ENCODE measurements at places on chromosomes 5 and 9.

GRCh38 chr9:113526841-113527240 is 63.3 kb downstream of the RGS3 start:
- no peak for DNase-seq

DNA sequence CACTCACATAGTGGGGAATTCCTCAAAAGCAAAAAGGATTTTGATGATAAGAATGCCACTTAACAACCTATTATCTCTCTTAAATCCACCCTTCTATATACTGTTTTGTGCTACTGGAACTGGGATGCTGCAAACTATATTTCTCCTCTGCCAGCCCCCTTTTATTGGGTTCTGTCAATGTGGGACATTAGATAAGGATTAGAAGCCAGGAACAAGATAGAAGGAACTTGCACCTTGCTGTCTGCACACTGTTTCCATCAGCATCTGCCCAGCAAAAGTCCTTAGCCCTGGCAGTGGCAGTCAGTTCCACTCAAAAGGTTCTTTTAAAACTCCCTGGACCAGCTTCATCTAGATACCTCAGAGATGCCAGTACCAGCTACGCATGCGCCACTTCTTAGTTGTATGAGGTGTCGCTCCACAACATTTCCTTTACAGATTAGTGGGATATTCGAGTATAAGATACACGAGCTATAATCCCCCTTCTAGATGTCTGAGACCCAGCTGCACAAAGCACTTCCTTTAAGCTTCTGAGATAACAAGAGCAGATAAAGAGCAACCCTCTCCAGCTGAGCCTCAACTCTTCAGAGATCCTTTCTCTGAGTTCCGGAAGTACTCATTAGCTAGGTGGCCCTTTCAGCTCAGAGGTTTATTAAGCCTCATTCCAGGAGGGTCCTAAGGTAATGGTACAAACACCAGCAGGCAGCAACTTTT is 45.3 kb downstream of the CERT1 start:
- DNase-seq = no peak

DNA sequence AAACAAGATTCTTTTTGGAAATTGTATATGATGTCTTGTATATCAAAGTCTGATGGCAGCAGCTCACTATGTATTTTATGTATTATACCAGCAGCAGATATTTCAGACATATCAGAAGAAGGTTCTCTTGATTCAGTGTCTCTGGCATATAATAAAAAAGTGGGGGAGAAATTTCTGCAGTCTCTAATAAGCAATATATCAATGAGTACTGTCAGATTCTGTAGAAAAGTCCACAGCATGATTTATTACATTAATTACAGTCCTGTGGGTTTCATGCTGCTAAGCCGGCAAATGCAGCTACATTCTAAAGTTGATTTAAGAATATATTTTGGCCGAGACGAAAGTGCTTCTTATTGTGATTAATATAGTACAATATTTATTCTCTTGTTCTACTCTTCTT is 113.1 kb downstream of the KIAA1958 start:
- no peak for DNase-seq

GRCh38 chr5:137822158-137822764 is 45.4 kb upstream of the MYOT start:
- DNase-seq = no peak

DNA sequence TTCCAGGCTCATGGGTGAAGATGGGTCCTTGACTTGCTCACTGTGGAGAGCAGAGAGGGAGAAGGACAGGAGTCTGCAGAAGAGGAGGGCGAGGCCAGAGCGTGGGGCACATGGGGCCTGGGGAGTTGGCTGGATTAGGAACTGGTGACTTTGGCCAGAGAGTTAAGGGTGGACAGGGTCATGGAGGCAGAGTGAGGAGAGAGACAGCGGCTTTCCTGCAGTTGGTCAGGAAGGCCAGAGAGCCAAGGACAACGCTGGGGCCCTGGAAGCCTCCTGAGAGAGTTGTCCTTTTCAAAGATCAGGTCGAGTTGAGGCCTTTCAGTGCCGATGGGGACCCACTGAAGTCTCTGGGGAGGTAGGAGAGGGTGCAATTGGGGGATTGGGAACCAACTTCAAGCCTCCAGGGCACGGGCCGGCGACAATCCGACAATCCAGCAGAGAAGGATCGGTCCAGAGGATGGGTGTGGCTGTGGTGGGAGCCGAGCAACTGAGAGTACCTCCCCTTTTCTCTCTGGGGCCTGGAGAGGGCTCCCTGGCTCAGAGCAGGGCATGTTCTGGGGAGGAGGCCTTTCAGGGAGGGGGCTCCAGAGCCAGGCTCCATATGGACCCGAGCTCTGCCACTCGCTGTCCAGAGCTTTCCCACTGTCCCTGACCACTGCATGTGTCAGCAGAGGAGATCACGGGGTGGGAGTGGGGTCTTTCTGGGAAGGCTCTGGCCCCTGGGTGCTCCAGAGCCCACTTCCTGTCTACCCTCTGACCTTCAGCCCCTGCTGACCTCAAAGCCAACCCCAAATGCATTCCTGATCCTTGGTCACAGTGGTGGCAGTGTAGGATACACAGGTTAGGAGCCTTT is 7.5 kb upstream of the PHYHD1 start:
- DNase-seq = no peak

- DNase-seq = no peak
Measured at GRCh38 chr5:174378121-174378874, 332.8 kb downstream of the NSG2 start.

DNA sequence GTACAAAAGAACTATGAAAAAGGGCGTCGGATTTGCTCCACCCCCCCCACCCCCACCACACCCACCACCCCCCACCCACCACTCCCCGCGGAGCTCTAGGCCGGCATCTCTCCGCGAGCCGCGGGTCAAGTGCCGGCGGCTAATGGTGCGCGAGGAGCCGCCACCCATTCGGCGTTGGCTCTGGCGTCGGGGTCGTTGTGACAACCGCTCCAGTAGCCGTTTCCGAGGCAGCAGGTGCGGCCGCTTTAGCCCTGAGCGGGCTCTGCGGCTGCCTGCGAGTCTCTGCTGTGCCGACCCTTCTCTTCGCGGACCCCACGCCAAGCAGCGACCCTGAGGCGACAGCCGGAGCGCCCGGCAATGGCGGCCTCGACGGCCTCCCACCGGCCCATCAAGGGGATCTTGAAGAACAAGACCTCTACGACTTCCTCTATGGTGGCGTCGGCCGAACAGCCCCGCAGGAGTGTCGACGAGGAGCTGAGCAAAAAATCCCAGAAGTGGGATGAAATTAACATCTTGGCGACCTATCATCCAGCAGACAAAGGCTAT is at the start of gene PPP1R2B:
Gene PPP1R2B, plus strand, starts transcription at position 90 of the 546 bp plus-strand sequence. Its CDS starts 268 bp downstream, at position 358.
- no peak for DNase-seq

DNA sequence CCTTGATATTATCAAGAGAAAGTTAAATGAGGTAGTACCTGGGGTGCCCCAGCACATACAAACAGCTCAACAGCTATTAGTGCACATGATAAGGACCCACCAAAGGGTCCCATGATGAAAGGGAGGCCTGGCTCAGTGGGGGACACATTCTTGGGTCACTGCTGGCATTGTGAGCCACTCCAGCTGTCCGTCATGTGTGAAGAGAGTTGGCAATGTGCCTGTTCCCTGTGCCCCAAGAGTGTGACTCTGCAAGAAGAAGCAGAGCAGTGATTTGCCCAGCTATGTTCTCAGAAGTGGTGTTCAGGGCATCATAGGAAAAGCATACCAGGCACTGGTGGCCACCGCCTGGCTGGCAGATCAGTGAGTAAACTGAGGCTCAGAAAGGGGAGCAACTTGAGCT is 37.1 kb upstream of the TDRD7 start:
- DNase-seq = no peak

DNA sequence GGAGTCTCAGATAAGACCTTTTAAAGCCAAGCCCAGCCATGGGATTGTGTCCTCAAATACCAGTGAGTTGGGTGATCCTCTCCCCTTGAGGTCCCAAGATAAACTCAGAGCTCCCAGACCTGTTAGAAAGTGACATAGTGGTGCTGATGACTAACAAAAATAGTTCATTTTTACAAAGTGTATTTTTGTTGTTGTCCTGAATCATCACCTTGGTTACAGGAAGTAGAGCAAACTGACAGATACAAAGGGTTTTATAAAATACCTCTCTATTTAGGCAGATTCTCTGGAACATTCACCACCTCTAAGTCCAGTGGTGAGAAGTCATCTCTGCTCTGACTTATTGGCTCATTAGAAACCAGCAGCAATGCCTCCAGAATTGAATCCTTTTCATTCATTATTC is 259.3 kb downstream of the CEMIP2 start:
- DNase-seq = no peak

- peak; percentile 30 for DNase-seq
Measured at GRCh38 chr9:124257844-124258606, at the start of gene NEK6. NEK6 (plus strand) TSS chr9:124257949; CDS start chr9:124301965, 44,016 bp downstream.

DNA sequence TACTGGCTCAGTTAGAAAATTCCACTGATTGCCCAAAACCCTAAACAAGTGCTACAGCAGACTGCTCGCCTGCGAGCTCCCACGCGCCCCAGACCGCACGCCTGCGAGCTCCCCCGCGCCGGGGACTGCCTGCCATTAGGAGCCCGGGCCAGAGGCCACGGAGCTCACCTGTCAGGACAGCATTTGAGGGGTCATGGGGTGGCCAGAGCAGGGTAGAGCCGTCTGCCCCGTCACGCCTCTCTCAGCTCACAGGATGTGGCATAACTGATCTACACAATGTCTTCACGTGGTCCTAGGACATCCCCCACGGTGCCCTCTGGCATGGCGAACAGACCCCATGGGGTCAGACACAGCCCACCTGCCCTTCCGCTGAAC is 29.1 kb upstream of the LRRC14B start:
- DNase-seq = no peak

DNA sequence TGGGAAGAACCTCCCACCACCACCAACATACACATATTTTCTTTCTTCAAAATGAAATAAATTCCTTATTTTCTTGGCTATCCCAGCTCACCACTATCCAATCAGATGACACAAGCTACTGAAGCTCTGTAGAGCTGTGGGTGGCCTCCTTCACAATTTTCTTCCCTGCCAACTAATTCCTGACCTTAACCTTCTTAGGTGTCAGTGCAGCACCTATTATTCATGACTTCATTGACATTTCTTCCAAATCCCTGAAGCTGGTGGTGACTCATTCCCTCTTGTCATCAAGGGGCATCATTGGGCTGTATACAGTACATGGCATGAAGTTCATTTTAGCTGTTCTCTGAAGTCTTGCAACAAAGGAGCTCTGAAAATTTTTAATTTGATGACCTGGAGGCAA is 42.0 kb upstream of the ADRA1B start:
- no peak for DNase-seq

- no peak for DNase-seq
Measured at GRCh38 chr5:146758938-146759337, 119.6 kb downstream of the PPP2R2B start.

GRCh38 chr5:167305591-167306213 is 985.7 kb upstream of the WWC1 start:
- DNase-seq = no peak

DNA sequence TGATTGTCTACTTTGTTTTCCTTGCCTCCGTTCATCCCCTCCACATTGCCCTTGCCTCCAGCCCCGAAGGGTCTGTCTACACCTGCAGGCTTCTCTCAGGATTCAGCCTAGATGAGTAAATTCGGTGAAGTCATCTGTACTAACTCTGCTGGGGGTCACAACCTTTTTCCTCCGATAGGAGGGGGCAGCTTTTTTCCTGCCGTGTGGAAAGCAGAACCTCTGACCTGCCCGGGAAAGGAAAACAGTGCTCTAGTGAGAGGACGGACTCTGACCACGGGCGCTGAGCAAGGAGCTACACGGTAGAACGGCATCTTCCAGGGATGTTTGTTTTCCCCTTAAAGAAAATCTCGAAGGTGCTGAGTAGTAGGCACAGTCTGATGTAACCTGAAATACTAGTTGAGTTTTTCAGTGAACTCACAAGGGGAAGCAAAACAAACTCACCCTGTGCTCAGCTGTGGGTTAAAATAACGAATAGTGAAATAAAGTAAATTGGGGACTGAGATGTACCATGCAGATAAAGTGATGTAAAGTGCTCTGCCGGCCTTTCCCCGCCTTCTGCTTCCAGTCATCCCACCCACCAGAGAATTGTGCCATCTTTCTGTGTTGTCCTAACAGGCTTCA is 281.8 kb downstream of the AOPEP start:
- DNase-seq = no peak

DNA sequence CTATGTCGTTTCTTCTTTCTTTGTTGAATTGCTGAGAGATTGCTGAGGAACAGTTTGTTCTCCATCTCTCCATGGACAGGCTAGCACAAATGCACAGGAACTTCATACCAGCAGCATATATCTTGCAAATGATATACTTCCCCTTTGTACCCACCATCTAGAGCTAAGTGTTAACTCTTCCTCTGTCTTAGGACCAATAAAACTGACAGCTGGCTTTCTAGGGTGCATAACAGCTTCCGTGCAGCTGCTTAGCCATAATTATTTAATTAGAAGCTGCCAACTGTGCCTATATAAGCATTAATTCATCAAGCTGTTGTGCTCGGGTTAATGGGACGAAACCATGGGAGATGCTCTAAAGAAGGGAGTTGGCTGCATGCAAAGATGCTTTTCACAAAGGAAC is 38.7 kb downstream of the KCTD16 start:
- no peak for DNase-seq

Data from T-helper 17 cell (primary cell).